ENCODE measurements at places on chromosomes 1 and 21.

DNA sequence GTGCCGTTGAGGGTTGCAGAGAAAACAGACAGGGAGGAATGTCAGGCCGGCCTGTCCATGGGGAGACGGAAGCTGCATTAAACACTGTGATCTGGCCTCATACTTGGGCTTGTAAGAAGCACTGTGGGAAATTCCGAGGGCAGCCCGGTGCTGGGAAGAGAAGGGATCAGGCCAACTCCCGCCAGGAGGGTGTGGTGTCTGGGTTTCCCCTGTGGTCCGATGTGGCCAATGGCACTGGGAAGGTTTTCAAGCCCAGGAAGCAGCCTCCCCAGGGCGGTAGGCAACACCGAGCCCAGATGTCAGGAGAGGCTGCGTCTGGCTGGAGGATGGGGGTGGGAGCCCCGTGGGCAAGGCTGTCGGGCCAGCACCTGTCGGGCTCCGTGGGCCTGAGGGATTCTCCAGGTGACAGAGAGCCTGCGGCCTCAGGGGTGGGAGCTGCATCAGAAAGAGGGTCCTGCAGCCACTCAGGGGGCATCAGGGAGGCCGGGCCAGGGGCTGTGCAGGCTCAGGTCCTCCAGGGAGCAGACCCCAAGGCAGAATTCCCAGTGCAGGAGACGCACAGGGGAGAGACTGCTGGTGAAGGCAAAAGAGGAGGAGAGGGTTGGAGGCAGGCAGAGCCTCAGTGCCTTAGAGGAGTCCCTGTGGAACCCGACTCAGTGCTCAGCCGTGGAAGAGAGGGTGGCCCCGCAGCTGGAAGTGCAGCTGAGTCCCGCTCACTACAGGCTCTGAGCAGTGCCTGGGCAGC lies 8.4 kb downstream of the UBASH3A start:
- DNase-seq: no peak

GRCh38 chr1:178061620-178062019 lies 32.3 kb upstream of the RASAL2 start:
- no peak for DNase-seq

GRCh38 chr1:210743038-210743437 lies 390.9 kb downstream of the KCNH1 start:
- no peak for DNase-seq

GRCh38 chr21:43206231-43207042 lies 37.6 kb downstream of the CRYAA start:
- no peak for DNase-seq

- DNase-seq: no peak
Measured at GRCh38 chr1:149934356-149934755, 2.3 kb downstream of the MTMR11 start.

GRCh38 chr1:32178380-32179192 lies 889 bp upstream of the TXLNA start:
- no peak for DNase-seq

DNA sequence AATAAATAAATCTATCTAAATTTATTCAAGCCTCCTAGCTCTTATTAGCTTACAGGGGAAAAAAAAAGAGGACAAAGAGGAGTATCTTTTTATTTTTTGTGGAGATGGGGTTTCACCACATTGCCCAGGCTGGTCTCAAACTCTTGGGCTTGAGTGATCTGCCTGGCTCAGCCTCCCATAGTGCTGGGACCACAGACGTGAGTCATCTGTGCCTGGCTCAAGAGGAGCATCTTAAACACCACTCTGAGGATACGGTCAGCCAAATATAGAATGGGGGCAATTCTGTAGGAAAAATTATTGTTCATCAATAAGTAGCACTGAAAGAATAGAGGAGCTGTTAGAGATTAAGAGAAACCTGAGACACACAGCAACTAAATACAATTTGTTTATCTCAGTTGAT lies 24.1 kb downstream of the SLC45A3 start:
- peak; percentile 37 for DNase-seq

DNA sequence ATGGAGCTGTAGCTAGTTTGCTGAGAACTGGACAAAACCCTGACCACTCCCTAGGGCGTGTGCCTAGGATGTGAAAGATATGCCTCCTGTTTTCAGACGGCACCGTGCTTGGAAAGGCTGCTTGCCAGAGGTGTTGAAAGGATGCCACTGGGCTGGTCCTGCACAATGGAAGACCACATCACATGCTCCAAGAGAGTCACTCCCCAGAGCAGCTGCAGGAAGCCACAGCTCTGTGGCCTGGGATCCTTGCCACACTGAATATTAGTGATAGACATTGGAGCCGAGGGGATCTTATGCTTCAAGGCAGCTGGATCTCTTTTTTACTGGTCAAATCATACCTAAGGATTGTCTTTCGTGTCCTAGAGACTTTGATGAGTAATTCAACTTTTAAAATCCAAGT lies 6.6 kb upstream of the APP start:
- peak; percentile 60 for DNase-seq

- DNase-seq: no peak
Measured at GRCh38 chr1:198630863-198631262, 8.0 kb upstream of the PTPRC start.

DNA sequence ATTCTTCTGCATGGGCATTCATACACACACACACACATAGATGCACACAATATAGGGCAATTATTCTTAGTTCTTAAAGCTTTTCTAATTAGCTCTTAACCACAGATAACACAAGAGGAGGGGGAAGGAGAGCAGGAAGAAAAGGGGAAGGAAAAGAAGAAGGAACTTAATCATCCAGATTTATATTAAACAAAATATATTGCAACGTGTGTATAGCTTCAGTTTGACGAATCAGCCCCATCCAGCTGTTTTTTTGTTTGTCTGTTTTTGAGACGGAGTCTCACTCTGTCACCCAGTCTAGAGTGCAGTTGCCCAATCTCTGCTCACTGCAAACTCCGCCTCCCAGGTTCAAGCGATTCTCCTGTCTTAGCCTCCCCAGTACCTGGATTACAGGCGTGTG lies 21.7 kb upstream of the ANKRD13C start:
- no peak for DNase-seq

DNA sequence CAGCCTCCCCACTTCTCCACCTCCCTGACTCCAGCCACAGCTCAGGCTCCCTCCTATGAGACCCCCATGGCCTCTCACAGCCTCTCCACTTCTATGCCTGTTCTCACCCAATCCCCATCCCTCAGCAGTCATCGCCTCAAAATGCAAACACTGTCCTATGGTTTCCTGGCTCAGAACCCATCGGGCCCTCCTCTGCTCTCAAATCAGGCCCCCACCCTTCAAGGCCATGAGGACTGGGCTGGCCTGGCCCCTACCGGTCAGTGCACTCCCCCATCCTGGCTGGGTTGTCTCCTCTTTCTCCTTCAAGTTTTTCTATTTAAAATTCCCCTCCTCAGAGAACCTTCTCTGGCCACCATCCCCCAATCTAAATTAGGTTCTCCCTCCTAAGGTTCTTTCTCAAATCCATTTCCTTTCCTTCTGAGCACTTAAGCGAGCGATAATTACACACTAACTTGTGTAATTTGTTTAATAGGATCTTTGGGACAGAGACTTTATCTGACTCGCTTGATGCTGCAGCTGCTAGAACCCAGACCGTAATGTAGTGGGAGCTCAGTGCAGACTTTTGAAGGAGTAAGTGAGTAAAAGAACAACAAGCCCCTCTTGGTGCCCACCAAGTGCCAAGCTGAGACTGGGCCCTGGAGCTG lies 347.2 kb downstream of the MATN1 start:
- no peak for DNase-seq

GRCh38 chr1:30135698-30136097 lies 587.7 kb downstream of the MATN1 start:
- no peak for DNase-seq

DNA sequence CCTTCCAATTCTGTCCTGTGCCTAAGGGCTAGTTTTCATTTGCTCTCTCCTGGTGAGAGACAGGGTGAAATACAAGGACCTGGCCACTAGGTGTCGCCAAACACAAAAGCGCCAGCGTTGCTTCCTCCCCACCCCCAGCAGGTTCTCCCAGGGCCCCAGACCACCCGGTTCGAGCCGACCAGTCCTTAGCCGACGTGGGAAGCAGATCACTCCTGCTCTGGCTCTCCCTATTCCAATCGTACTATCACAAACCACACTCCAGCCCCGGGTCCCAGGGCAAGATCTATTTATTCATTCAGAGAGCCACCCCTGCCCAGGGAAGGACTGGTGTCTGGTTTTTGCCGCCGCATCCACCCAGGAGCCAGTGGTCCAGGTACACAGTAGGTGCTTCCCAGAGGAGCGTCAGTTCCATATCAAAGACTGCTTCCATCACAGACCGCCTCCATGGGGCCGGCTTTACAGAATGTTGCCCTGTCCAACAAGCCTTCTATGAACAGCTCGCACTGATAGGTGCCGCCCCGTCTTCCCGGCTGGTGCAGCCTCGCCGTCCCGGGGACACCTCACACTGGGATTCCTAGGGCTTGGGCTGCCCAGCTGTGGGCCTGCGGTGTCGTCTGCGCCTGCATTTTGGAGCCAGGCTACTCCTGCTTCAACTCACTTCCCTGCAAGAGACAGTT lies 35.0 kb downstream of the CTNNBIP1 start:
- peak; percentile 77 for DNase-seq

Data from fibroblast of the aortic adventitia (primary cell).